ENCODE measurements at places on chromosomes 1 and 21.

DNA sequence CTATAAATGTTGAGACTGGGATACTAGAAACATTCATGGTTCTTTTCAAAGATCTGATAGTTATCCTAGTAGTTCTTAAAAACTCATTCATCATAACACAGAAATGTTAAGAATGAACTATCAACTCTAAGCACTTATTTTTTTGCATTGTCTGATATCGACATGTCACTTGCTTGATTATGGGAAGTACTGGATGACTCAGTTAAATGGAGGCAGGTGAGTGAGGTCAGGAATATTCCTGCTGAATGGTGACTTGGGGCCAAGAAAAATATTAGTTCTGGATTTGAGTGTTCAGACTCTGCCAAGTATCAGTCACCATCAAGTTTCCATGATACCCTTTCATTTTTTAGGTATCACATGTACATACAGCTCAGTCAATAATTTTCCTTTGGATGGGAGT lies 63.6 kb downstream of the NEK7 start:
- peak; percentile 52 for DNase-seq

DNA sequence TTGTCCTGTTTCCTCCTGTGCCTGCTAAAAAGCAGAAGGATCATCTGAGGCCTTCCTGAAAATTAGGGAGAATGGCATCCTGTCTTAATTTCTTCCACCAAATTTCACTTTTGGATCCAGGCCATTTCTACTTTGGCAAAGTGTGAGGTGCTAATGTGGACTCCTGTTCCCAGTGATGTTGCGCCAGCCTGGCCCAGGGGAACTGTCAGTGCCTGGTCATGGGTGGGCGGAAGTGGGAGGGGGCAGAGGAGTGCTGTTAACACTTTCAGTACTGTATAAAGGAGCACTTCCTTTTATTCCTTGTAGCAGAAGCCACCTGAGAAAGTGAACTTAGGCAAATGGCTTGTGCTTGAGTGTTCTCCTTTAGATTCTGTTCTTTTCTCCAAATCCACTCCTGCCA lies 19.9 kb downstream of the ELAPOR1 start:
- peak; percentile 29 for DNase-seq

GRCh38 chr1:167198518-167199133 lies 22.1 kb upstream of the POU2F1 start:
- DNase-seq = peak; percentile 10

- no peak for DNase-seq
Observed at GRCh38 chr1:218959784-218960183, 213.9 kb upstream of the LYPLAL1 start.

GRCh38 chr1:30770150-30770549 lies 12.6 kb upstream of the LAPTM5 start:
- DNase-seq = no peak

DNA sequence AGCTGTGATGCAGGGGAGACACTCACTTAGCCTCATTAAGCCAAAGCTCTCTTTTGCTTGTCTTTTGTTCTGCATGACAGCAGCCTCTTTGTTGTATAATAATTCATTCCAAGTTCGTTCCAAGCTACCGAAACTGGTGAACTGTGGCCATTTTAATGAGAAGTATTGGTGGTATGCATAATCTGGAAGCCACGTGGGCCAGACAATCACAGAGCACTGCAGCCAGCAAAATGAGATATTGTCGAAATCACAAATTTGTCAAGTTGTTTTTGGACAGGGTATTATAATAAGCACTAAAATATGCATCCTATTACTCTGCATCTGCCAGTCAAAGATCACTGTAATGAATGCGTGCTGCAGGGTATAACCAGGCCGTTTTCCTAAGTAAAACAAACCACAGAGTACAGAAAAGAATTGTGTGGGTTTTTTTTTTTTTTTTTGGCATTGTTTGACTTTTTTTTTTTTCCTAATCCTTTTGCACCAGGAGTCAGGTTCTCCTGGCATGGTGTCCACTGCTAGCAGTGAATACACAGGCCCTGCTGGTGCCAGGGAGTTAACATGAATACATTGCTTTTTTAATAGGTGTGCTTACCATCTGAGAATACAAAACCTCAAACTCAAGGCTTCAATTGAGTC lies 423.9 kb downstream of the PTBP2 start:
- DNase-seq = no peak

DNA sequence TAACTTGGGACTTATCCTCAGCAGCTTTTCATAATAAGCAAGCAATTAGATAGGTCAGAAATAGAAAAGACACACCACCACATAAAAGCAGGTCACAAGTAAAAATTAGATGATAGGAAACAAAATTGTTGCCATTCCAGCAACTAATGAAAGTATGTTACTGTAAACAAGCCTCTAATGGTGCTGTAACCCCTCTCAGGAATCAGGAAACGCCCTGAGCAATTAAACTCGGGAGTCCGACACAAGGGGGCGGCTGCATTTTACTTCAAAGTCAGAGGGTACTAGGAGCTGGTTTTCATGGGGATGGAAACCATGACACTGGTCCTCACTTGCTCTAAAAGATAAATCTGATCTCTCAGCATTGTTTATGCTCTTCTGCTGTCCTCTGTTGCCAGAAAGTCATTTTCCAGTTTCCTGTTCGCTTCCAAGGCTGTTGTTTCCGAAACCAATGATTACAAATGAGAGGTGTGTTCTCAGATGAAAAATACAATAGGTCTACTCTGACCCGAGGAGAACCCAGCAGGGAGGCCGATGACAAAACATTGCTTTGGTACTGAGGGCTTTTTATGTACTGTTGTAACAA lies 93.4 kb downstream of the TGFBR3 start:
- no peak for DNase-seq

- no peak for DNase-seq
Observed at GRCh38 chr1:8358897-8359616, 41.1 kb downstream of the SLC45A1 start.

GRCh38 chr1:28056129-28056925 lies 32.1 kb downstream of the EYA3 start:
- DNase-seq = no peak

- DNase-seq = no peak
Observed at GRCh38 chr21:34722684-34723300, 54.0 kb downstream of the CLIC6 start.

GRCh38 chr1:68495532-68495931 lies 1.4 kb downstream of the DEPDC1 start:
- DNase-seq = no peak

GRCh38 chr21:32214654-32215305 lies 64.1 kb downstream of the MIS18A start:
- DNase-seq = no peak

GRCh38 chr1:2547210-2548067 lies 8.7 kb upstream of the TNFRSF14 start:
- no peak for DNase-seq

DNA sequence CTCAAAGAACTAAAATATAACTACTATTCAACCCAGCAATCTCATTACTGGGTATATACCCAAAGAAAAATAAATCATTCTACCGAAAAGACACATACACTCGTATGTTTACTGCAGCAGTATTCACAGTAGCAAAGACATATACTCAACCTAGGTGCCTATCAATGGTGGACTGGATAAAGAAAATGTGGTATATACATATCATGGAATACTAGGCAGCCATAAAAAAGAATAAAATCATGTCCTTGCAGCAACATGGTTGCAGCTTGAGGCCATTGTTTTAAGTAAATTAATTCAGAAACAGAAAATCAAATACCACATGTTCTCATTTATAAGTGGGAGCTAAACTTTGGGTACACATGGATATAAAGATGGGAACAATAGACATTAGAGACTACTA lies 266.2 kb upstream of the POU3F1 start:
- no peak for DNase-seq

DNA sequence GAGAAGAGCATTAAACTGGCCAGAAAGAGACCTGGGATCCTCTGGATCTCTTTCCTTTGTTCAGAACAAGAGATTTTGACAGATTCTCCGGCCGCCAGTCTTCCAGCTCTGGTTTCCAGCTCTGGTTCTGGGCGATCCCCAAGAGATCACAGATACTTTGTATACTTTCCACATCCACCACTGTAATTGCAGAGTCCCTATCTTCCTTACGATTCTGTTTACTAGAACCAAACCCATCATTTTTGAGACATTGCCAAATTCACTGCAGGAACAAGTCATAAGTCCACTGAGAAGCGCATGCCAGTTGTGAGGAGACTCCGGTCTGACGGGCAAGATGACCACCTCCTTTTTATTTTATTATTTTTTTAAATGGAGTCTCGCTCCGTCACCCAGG lies 505.2 kb downstream of the SMYD3 start:
- no peak for DNase-seq

GRCh38 chr21:37821786-37822450 lies 94.3 kb downstream of the KCNJ6 start:
- no peak for DNase-seq

DNA sequence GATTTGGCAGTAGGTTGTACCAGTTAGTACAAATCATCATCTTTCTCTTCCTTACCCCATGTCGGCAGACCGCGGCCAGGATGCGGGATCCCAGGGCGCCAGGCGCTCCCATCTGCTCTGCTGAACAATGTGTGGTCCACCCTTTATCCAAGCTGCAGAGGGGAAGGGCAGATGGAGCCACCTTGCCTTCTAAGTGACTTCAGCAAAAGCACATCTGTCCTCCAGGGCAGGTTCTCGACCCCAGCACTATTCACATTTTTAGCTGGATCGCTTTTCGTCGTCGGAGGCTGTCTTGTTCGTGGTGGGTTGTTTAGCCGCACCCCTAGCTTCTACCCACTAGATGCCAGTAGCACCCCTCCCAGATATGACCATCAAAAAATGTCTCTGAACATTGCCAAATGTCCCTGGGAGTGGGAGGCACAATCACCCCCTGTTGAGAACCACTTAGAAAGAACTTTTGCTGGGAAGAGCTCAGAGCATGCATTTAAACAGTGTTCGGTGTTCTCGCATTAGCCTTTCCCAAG lies 58.1 kb upstream of the SIM2 start:
- no peak for DNase-seq

GRCh38 chr1:156012051-156012817 lies 8.5 kb downstream of the SSR2 start:
- DNase-seq = no peak

GRCh38 chr1:103447471-103447870 lies 78.0 kb upstream of the RNPC3 start:
- DNase-seq = no peak

DNA sequence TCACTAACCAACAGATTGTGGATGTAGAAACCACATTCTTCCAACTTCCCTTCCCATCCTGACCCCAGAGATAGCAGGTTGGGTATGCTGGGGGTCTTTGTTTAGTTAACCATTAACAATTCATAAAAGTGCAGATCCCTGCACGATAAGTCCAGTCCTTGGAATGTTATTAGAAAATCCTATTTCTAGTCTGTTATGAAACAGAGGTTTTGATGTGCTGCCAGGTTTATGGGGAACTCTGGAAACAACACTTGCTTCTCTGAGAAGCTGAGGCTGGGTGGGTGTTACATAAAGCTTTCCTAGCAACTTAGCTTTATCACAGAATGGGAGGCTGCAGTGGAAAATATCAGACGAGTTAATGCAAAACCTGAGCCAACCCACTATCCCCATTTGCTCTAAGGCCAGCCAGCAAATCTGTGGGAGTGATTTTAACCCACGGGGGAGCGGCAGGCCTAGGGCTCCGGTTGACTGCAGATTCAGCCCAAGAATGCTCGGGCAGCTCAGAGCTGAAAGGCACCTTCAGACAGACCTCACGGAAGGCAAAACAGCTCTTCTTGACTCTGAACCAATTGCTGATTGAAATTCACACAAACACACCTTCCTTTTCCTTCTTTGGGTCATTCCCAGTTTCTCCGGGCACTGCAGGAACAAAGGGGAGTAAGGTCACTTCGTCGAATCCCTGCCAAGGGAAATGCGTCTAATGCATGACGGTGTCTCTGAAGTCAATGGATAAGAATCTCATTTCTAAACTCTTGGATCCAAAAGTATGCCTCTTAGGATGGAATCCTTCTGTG lies 111.7 kb upstream of the IRF2BP2 start:
- DNase-seq = no peak

DNA sequence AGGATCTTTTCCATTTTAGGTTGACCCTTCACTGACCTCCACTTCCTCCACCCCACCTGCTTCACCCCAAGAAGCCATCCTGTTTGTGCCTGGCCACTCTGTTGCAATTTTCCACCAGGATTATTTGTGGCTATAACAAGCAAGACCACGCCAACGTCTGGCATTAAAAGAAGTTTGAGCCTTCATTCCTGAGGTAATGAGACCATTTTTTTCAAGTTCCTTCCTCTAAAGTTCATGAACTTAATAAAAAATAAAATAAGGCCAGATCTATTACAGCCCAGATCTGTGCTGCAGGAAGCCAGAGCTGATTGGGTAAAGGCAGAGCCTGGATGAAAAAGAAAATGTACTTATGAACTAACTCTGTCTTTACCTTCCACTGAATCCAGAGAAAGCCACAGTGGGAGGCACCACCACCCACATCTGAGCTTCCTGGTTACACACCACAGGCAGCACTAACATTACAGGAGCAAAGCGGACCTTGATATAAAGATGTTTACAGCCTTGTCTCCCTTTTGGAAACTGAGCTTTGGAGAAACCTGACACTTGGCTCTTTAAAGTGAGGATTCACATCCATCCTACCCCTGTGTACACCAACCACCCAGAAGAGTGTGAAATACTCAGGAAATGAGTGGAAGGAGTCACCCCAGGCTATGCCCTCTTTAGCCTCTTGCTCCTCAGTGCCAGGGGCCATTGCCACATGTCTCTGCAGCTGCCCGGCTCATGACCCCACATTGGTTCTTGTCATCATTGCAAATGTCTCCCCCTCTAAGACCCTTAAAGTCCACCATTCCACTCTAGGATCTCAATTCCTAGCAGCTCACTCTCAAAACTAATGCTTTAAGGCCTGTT lies 293.6 kb downstream of the PLPP3 start:
- no peak for DNase-seq

DNA sequence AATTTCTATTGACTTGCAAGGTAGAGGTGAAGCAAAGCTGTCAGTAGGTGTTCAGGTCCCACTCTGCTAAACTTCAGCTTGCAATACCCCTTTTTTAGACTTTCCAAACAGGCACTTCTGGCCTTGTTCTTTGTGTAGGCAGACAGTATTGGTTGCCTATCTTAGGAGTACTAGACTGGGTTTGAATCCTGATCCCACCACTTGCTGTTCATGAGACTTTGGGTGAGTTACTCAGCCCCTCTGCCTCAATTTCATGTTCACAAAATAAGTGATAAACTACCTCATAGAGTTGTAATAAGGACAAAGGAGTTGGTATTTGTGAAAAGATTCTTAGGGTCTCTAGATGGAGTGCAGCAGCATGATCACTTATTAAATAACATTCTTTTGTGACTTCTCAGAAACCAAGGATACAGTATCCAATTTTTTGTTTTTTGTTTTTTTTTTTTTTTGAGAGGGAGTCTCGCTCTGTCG lies 5.2 kb downstream of the RCC1 start:
- no peak for DNase-seq

DNA sequence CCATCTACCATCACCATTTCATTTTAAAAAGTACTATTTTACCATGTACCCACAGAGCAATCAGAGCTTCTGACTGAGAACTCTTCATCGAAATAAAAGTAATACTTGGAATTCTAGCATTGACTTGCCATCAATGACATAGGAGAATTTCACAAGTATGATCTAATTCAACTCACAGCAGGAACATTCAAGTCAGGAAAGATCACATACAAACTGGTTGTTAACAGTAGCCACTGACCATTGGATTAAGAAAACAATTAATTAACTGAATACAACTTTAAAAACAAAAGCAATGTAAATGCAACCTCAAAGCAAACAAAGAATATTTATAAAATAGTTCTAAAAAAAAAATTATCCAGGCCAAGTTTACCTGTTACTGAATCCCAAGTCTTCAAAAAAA lies 18.8 kb downstream of the RNF115 start:
- no peak for DNase-seq
